Stimulated activated CD8-positive, alpha-beta memory T cell treated with anti-CD3 and anti-CD28 coated beads, Interleukin-7, amount 100 ng/mL, for 1 hour (primary cell): ENCODE measurements at places on chromosomes 3 and 15.

DNA sequence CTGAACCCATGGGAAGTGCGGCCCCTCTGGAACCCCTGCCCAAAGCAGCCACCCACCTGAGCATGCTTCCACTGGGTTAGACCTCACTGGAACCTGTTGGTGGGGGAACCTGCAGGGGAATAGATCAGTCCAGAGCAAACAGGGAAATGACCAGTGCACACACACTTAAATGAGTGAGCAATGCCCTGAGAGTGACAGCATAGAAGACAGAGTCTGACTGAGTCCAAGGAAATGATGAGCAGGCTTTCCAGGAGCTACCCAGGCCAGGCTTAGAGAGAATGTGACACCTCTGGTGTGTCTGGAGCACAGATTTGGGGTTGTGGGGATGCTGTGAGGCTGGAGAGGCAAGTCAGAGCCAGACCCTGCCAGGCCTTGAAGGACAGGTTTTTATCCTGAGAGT is 28.5 kb downstream of the PLA1A start:
- no peak for DNase-seq

GRCh38 chr3:30467596-30468238 is 138.7 kb upstream of the TGFBR2 start:
- no peak for DNase-seq

- no peak for DNase-seq
These were observed 150.1 kb upstream of the CCDC54 start for GRCh38 chr3:107227091-107227490.

DNA sequence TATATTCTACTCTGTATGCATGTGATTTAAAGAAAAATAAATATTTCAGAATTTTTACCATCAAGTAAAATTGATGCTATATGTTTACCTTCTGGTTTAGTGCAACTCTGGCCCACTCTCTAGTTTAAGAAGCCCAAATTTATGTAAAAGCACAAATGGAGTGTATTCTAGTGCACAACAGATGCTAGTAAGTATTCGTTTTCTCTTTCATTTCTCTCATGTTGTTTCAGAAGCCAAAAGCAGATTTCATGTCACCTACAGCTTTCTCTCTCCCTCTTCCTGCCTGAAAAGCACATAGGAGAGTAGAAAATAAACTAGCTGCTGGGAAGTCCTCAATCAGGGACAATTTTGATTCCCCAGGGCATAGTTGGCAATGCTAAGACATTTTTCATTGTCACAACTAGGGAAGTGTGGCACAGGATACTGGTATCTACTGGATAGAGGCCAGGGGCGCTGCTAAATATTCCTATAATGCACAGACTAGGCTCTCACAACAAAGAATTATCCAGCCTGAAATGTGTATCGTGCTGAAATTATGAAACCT is 147.4 kb upstream of the ARHGEF26 start:
- DNase-seq: no peak

DNA sequence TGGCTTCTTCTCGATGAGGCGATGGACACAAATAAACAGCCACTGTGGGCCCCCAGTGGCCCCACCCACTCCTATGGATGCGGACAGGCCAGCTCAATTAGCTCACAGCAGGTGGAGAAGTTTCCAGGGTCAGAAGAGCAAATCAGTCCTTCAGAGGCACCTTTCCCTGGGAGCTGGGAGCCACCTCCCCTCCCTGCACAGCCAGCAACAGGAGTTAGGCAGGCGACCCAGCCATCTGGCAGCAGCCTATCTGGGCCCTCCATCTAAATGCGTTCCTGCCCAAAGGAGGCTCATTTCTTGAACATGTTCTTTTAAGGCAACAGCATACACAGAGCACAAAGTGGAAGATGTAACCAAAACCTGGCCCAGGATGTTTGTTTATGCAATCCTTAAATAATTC is 211.9 kb upstream of the ARRDC4 start:
- no peak for DNase-seq

GRCh38 chr3:194711286-194711685 is 25.6 kb downstream of the FAM43A start:
- no peak for DNase-seq

DNA sequence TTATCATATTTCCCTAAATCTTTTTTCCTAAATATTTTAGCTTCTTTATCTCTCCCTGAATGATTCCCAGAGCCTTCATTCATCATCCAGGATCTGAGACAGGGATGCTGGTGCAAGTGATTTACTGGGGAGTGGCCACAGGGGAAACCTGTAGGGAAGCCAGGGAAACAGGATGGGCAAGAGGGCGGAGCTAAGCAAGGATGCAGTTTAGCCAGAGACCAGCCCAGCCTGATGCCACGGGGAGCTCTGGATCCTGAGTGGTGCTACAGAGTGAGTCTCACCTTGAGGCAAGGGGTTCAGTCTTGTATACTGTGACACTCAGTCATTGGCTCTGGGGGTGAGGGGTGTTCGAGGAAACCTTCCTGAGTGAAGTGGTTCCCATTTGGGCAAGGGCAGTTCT is 39.7 kb upstream of the LRRFIP2 start:
- DNase-seq: no peak

GRCh38 chr3:192409838-192410683 is 317.3 kb downstream of the FGF12 start:
- DNase-seq: no peak

DNA sequence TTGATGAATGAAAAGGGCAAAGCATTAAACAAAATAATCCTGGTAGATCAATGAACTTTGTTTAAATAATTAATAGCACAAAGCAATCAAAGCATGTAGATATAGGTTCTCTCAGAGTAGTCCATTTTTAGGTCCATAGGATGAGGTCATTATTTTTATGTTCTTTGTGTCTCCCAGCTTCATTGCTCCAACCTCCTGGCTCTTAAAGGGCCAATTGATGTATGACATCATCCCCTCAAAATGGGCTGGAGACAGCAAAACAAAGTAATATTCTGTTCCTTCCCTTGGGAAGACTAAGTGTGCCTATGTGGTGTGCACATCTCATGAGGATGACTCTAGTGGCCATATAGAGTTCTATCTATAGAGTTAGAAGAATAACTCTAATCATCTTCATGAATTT is 49.5 kb downstream of the HMG20A start:
- DNase-seq: no peak

GRCh38 chr3:152196782-152197181 is 71.9 kb upstream of the MBNL1 start:
- DNase-seq: no peak

- DNase-seq: no peak
These were observed 45.4 kb downstream of the CACNA2D2 start for GRCh38 chr3:50457988-50458387.

DNA sequence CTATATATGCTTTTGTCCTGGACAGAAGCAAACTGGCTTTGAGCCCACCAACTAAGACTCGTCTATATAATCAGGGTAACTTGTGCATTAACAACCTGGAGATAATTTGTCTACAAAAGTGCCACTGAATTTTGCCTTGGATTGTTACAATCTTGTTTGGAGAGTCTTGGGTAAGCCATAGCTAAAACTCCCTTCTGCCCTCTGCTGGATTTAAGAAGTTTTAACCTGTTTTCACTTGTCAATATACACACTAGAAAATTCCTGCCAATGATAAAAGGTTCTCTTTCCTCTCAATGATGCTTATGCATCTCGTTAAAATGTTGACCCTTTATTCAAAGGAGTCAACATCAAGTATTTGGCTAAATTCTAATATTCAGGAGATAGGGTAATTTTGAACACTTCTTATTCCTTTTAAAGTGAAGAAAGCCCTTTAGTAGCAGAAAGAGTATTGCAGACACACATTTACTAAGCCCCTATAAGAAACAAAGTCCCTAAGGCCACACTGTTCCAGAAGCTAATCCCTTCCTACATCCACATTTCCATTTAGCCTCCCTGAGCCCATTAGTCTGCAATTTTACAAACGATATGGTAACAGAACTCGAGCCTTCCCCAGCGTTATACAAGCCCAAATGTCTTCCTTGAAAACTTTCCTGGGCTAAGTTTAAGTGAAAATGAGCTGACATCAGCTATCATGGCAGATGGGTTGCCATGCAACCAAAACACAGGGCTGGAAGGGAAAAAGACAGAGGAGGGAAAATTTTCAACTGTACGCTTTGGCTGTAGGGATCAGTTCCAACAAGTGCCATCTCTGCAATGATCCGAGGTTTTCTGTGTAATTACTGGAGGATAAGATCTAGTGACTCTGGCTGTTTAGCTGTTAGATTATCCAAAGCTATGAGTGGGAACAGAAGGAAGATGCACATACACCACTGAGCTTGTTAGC is 75.9 kb upstream of the FGF12 start:
- DNase-seq: no peak

DNA sequence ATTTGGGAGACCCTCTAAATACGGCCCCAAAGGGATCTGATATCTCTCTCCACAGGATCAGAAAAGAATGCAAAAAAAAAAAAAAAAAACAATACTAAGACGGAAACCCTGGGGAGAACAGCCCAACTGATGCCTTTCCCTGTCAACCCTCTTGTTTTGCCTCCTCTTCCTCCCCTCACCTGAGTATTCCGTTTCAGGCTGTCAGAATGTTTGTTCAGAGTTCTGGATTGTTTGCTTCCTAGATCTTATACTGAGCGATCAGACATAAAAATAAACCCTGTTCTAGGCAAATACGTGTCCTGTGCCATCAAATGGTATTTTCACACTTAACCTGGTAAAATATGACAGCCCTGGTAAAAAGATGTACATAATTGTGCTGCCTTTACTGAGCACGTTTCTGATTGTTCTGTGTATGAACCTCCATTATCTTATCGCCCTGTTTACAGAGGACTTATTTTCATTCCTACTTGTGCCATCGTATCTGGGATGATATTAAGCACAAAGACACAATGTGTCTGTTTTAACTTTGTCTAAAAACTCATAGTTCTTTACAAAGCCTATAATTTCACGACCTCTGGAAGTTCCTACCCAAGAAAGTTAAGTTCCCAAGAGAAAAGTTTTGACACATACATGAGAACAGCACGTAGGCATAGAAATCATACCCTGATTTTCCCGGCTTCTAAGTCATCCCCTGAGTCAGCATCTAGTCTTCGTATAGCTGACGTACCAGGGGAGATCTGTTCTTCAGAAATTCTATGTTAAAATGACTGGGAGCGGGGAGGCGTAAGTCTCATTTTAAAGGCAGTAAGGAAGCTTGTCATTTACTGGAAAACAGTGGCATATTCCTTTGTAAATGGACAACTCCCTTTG is 856 bp downstream of the ZBTB38 start:
- no peak for DNase-seq

- DNase-seq: no peak
These were observed 115.2 kb downstream of the CLASP2 start for GRCh38 chr3:33602829-33603228.

GRCh38 chr3:193446965-193447602 is 68.5 kb upstream of the ATP13A5 start:
- DNase-seq: no peak

DNA sequence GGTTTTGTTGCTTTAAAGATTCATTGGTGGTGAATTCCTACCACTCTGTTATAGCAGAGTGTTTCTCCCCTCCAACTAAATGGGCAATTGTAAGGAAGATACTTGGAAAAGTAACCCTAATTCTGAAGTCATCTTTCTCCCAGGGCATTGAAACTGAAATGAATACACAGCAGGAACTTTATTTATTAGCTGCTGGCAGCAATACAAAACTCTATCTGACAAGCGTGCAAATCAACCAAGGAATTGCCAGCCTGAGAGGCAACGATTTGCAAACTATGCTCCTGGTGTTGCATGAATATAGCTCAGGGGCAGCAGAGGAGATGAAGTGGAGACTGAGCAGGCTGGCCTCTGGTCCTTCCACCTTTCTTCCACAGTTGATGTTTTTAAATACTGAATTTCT is 48.9 kb downstream of the CD200R1 start:
- no peak for DNase-seq

DNA sequence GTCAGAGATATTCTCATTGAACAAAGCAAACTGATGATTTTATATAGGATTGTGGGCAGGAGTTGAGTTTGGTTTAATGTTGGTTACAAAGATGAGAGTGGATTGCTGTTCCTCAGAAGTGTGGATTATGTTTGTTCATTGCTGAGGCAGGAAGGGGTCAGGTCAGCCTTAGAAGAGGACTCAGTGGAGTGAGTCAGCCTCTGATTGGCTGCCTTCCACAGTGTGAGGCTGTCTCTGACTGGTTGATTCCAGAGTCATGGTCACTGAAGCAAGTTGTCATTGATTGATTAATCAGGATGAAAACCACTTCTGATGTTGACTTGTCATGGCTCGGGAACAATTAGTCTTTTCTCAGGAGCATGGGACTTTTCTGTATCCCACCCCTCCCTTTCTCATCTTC is 36.2 kb downstream of the KBTBD12 start:
- no peak for DNase-seq

DNA sequence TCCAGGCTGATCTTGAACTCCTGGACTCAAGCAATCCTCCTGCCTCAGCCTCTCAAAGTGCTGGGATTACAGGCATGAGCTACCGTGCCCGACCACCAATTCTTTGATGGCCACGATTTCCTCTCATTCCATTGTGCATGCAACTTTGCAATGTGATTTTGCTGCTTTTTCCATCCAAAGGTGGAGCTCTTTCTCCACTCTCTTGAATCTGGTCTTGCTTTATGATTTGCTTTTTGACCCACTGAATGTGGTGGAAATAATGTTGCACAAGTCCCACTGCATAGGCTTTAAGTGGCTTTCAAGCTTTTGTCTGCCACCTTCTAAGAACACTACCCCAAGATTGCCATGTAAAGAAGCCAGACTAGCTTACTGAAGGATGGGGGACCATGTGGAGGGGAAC is 10.6 kb downstream of the RPS27L start:
- no peak for DNase-seq

GRCh38 chr3:123081718-123082369 is 15.0 kb downstream of the PDIA5 start:
- DNase-seq: no peak

DNA sequence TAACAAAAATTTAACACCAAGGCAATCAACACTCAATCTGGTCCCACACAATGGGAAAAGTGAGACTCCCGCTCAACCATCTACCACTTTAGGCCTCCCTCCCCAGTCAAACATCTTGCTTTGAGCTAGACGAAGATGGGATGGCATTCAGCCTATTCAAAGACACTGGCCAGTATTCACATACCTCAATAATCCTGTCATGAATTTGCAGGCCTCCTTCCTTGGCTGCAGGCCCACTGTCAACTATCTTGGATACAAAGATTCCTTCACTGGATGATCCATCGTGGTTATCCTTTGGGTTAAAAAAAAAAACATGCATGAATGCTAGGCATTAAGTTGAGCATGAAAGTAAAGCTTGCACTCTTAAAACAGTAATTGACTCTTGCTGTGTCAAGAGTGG is 22.6 kb downstream of the PDZRN3 start:
- no peak for DNase-seq

DNA sequence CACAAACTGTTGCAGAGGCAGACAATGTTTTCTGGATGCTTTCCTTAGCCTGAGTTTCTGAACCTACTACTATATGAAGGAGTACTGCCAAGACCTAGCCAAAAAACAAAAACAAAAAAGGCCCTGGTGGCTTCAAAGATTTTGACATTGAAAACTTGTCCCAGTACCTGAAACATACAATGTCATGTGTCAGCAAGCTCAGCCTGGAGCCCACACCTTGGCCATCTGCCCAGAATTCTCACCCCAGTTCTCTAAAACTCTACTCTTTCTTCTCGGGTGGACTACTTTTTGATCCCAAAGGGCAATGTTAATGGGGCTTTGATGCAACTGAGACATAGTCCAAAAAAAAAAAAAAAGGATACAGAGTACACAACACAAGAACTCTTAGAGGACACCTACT is 81.4 kb downstream of the FAM174B start:
- no peak for DNase-seq

- DNase-seq: no peak
These were observed 41.5 kb downstream of the SAXO2 start for GRCh38 chr15:82303956-82304777.
